ENCODE measurements at places on chromosomes 1 and 21. TPM values are rescaled to one million over a fixed set of nuclear protein-coding genes. Genes with fewer than 3 reads are reported as not detected.

The LIN9 gene
- total RNA-seq = 9.6 TPM

GRCh38 chr1:182620924-182621585 lies 16.9 kb upstream of the RGS16 start:
- DNase-seq = no peak
- peak overlapping the region; percentile 40 for H3K27ac ChIP-seq
- no peak overlapping the region for H3K4me3 ChIP-seq
- peaks cover 88% of the 10 kb centered on the region for H3K4me1 ChIP-seq
- H3K27me3 ChIP-seq = peaks cover 4% of the 10 kb centered on the region

- DNase-seq = no peak
- H3K36me3 ChIP-seq = peaks cover 54% of the 10 kb centered on the region
- H3K4me3 ChIP-seq = no peak overlapping the region
- peaks cover 2% of the 10 kb centered on the region for H3K4me1 ChIP-seq
- no peak overlapping the region for H3K27ac ChIP-seq
These were observed 25.0 kb downstream of the SRSF4 start for GRCh38 chr1:29156543-29157268.

The SMIM1 gene
- 2.5 TPM for total RNA-seq

The CAMK1G gene
- 0.69 TPM for total RNA-seq

DNA sequence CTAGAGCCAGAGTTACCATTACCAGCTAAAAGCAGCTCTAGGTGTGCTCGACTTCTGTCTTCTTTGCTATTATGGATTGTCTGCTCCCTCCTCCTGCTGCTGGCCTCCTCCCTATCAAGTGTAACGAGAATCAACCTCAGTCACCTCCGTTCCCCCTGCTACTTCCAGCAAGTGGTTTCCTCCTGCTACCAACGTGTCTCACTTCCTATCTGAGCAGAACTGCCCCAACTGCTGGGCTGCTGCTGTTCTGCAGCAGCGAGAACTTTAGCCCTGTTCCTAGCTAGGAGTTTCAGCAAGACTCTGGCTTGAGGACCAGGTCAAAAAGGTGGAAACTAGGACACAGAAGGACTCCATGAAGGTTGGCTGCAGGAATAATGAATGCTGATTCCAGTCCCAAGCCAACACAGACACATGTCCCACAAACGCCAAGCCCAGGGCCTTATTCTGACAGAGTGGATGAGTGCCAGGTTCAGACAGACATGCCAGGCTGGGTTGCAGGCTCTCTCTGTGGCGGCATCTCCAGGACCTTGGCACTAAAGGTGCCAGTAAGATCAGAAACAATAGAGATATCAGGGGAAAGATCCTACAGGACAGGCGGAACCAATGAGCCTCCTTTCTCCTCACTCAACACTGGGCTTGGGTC lies 46.9 kb downstream of the CD34 start:
- H3K27me3 ChIP-seq = no peaks in the 10 kb centered on the region
- peak overlapping the region; percentile 6 for H3K4me3 ChIP-seq
- H3K36me3 ChIP-seq = peaks cover 43% of the 10 kb centered on the region
- H3K4me1 ChIP-seq = peaks cover 64% of the 10 kb centered on the region

DNA sequence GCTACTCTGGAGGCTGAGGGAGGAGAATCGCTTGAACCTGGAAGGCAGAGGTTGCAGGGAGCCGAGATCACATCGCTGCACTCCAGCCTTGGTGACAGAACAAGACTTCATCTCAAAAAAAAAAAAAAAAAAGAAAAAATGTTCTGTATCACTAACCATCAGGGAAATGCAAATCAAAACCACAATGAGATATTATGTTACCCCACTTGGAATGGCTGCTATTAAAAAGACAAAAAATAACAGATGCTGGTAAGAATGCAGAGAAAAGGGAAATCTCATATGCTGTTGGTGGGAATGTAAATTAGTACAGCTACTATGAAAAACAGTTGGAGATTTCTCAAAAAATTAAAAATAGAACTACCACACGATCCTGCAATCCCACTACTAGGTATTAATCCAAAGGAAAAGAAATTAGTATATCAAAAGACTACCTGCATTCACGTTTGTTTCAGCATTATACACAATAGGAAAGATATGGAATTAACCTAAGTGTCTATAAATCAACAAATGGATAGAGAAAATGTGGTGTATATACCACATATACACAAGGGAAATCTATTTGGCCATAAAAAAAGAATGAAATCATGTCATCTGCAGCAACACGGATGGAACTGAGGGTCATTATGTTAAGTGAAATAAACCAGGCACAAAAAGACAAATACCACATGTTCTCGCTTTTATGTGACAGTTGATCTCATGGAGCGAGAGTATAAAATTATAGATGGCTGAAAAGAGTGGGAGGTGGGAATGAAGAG lies 62.6 kb downstream of the ABL2 start:
- no peak for DNase-seq
- peaks cover 12% of the 10 kb centered on the region for H3K4me1 ChIP-seq
- peaks cover 4% of the 10 kb centered on the region for H3K36me3 ChIP-seq
- H3K27ac ChIP-seq = no peak overlapping the region
